ENCODE measurements at places on chromosomes 7 and 10.
A peak's percentile ranks its signal among the peaks of the same experiment; 100 is the strongest.

GRCh38 chr7:17118412-17118811, 180.0 kb upstream of the AHR start:
- DNase-seq, result no peak

DNA sequence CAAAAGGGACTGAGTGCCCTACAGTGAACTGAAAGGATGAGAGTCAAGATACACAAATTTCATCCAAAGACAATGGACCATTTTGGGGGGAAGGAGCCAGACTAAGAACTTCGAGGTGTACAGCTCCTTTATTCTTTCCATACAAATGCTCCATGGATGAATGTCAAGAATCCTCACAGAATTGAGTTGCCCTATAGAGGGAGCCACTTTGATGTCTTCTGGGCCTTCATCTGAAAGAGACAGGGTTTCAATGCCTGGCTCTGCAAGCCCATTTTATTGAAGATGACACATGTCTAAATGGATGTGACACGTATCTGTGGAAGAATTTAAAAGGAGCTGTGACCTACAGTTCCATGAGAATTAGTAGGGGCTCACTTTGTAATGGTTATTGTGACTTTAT, 32.0 kb upstream of the NRG3 start:
- no peak for DNase-seq

- DNase-seq, result no peak
These were observed 819.8 kb downstream of the GATA3 start for GRCh38 chr10:8874268-8874667.

GRCh38 chr10:7625836-7626235, 40.9 kb downstream of the ITIH5 start:
- no peak for DNase-seq

DNA sequence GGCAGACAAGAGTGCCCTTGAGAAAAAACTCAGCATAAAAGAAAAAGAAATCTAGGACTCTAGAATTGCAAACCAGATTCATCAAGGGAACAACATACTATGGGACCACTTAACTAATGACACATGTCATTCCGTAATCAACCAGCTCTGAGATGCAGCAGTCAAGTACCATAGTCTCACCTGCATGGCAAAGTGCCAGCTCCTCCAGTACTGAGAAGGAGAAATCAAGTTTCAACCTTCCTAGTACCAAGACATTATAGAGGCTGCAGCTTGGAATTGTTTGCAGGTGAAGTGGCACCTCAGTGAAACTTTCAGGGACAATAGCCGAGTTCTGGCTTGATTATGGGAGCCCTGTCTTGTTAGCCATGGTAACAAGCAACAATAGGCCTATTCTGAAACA, 11.5 kb downstream of the STEAP1 start:
- no peak for DNase-seq

DNA sequence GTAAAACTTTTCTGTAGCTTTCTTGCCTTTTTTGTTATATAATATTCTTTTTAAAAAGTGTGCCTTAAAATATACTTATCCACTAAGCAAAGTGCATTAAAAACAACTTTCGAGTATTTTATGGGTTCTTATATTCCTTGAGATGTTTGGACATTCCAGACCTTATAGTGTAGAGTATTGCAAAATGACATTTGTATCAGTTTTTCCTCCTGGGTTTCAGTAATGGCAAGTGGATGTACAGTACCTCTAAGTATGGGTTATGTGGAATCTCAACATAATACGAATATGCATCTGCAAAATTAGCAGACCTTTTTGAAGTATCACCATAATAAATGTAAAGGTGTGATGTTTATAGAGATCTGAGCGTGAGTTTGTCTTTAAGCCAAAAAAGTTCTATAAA, 2.7 kb downstream of the CDK13 start:
- no peak for DNase-seq

GRCh38 chr7:87912121-87912520, 21.9 kb upstream of the ADAM22 start:
- no peak for DNase-seq

- DNase-seq, result no peak
These were observed 501.6 kb downstream of the GRID1 start for GRCh38 chr10:85864868-85865526.

DNA sequence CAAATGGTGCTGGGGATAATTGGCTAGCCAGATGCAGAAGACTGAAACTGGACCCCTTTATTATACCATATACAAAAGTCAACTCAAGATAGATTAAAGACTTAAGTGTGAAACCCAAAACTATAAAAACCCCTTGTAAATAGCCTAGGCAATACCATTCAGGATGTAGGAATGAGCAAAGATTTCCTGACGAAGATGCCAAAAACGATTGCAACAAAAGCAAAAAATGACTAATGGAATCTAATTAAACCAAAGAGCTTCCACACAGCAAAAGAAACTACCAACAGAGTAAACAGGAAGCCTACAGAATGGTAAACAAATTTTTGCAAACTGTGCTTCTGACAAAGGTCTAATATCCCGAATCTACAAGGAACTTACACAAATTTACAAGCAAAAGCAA, 30.9 kb upstream of the PLXDC2 start:
- DNase-seq, result no peak

DNA sequence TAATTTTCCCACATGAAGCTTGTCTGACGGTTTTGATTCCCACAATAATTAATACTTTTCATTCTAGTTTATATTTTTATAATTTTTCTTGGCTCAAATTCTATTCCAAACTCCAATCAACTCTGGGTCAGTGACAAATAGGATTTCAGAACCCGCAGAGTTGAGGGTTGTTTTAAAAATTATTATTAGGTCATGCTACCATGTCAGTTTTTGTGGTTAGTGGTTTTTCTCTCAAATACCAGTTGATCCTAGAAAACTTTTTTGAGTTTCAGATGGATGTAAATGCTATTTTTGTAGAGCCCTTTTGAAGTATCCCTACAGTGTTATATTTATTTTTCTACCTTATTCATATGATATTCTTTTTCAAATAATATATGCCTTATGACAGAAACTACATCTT, 237.4 kb downstream of the SEMA3D start:
- no peak for DNase-seq

GRCh38 chr7:77393261-77393660, 22.9 kb downstream of the GSAP start:
- no peak for DNase-seq

- DNase-seq, result no peak
These were observed 41.1 kb downstream of the INSIG1 start for GRCh38 chr7:155338632-155339320.

DNA sequence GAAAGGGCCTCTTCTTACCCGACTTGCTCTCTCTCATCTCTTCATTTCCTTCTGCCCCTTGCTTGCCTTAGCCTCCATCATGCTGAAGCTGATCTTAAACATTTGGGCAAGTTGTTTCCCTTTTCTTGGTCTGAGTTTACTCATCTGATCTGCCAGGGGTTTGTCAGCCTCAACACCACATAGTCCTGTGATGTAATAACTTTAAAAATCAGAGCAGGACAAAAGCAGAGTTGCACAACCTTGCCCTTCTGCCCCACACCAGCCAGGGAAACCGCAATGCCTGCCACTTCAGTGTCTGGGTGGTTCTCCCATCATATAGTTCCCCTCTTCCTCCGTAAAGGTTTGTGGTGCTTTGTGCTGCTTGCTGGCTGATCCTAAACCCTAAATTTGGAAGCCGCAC, 9.9 kb upstream of the LIPM start:
- DNase-seq, result peak; percentile 11

DNA sequence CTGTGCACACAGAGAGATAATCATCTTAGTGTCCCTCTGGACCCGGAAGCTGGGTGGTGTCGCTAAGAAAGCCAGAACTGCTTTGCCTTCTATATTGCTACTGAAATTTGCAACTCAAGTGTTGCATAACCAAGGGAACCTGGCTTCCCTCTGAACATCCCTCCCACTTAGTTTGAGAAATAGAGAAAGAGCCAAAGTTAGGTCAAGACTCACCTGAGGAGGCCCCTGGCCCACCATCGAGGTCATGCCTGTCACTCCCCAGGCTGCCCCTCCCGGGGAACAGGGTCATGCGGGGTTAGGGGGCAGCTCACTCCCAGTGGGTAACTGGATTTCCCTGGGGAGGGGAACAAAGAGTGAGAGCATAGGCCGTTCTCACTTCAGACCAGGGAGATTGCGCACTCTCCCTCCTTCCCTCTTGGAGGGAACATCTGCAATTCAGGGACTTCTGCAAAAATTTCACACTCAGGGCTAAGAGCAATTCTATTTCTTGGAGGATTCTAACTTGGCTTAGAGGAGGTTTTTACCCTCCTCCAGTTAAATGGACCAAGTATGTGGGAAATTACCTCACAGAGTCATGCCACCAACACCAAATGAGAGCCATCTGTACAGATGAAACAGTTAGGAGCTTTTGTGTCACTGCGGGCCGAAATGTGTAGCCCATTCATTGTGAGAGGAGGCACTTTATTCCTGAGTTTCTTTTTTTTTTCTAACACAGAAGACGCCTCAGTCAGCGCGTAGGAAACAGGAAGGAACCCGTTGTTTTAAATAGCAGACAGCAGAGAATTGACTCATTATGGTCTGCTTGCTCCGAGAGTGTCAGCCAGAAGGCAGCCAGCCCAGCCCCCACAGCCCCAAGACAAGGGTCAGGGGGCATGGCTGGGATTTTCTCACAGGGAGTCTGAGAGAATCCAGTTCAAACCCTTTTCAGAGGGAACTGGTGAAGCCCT, 221.3 kb downstream of the ARHGAP12 start:
- peak; percentile 67 for DNase-seq

DNA sequence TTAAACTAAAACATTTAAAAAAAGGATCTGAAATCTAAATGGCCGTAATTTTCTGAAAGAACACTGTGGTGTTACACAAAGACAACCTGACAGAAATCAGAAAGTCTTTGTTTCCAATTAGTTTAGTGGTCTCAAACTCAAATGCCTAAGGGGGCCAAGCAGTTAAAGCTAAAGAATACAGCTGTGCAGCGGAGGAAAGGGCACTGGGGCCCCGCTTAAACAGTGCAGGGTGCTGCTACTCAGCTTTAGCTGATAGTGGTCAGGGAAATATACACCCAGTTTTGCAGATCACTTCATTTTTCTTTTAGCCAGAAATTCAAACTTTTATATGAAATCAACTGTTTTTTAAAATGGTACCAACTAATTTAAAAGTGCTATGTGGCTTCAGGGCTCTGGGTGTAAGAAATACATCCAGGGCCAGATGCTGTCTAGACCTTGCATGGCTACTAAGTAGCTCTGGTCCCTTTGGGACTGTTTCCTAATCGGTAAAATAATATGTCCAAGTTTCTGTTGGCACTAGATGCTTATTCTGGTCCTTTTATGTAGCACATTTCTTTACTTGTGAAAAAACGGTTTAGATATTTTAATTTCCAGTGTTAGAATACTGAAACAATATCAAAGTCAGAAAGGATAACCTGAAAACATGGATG, 161.8 kb upstream of the LAMB4 start:
- DNase-seq, result no peak

DNA sequence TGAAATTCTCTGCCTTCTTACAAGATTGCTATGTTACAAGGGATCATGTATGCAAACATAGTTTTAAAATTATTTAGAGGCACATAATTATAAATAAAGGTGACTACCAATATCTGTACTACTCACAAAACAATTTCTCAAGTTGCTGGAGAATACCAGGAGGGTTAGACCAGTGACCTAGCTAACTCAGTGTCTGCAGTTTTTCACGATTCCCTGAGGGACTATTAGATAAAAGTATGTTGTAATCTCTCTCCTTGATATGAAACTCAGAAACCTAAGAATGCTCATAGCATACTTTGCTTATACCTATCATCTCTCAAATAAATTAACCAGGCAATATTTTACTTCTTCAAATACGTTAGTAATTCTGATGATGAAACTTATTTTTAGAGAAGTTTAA, 534.0 kb upstream of the ANKRD30A start:
- no peak for DNase-seq

- DNase-seq, result no peak
These were observed 337.3 kb upstream of the MAGI2 start for GRCh38 chr7:79790656-79791262.

- DNase-seq, result no peak
These were observed 12.6 kb upstream of the PRDX3 start for GRCh38 chr10:119190954-119191785.

- DNase-seq, result no peak
These were observed 491.7 kb downstream of the ARL4A start for GRCh38 chr7:13179011-13179582.

- no peak for DNase-seq
These were observed 299.5 kb downstream of the KCNMA1 start for GRCh38 chr10:77338143-77338542.

- DNase-seq, result no peak
These were observed 78.0 kb downstream of the WDR37 start for GRCh38 chr10:1134156-1134555.

GRCh38 chr7:36006636-36007229, 146.3 kb upstream of the EEPD1 start:
- DNase-seq, result no peak

- no peak for DNase-seq
These were observed 131.5 kb downstream of the SORBS1 start for GRCh38 chr10:95429639-95430038.

- DNase-seq, result peak; percentile 33
These were observed 10.1 kb downstream of the SLC39A12 start for GRCh38 chr10:17961551-17962422.

- no peak for DNase-seq
These were observed 114.6 kb downstream of the EPC1 start for GRCh38 chr10:32232378-32232777.

GRCh38 chr7:159070431-159071148, 74.1 kb downstream of the VIPR2 start:
- DNase-seq, result no peak

DNA sequence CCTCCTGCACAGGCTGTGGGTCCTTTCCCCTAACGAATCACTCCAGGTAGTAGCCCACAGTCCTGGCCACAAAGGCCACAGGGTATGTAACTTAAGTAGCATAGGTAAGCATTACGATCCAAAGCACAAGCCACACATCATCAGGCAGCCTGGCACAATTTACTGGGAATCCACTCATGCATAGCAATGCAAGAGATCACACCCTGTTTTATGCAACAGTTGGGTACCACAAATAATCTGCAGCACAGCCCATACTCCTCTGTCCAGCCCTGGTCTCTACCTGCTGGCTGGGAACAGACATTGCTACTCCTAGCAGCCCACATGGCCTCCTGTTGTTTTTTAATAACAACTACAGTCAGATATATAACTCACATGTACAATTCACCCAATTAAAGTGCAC, 34.3 kb downstream of the SRPK2 start:
- no peak for DNase-seq

- DNase-seq, result no peak
These were observed 30.4 kb downstream of the RAMP3 start for GRCh38 chr7:45187946-45188411.

Data from AG08395 (cell line).